Germinal center (tissue), 1 donor: ENCODE measurements at places on chromosomes 2 and 18.

GRCh38 chr2:237201461-237202287, 116.0 kb downstream of the COPS8 start:
- DNase-seq, result no peak

DNA sequence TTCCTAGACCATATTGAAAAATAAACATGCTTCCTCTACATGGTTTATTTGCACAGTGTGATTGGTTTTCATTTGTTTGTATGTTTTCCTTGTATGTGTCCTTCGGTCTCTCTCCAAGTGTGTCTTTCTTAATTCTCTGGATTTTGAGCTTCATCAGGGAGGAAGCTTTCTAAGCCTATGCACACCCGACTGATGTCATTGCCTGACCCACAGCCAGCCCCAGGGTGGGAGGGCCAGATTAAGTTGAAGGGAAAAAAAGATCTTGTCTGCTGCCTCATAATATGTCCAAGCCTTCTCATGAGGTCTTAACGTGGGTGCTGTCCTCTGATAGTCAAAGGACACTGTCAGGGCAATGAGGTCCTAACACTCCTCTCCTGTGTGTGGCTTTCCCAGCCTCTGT, 115.2 kb downstream of the MARCHF4 start:
- no peak for DNase-seq

- DNase-seq, result peak; percentile 19
Observed at GRCh38 chr18:12376034-12376753, 833 bp downstream of the AFG3L2 start.

DNA sequence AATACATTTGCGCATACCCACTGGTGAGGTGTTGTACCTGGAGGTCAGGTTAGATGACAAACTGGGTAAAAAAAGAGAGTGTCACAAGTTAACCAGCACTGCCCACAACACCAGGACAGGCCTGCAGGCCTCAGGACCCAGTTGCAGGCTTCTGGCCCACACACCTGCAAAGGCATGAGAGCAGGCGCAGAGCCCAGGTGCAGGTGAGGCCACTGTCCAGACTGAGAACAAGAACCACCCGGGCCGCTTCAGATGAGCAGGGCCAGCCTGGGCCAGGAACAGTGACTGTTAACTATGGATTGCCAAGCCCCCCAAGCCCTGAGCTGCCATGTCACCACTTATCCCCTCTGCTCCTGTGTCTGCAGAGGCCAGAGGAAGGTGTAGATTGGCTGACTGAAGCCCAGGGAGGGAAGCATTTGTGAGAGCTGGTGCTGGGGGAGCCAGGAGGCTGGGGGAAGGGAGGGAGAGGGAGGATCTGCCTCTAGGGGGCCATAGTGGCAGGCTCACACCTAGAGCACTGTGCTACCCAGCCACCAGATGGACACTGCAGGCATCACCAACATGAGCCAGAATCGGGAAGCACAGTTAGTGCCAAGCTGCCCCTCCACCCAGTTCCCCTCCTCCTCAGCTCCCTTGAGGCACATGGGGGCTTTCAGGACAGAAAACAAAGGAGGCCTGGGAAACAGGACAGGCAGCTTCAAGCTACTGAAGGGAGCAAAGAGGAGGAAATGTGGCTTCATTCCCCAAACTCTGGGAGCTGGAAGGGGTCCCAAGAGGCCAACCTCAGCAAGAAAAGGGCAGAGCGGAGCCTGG, 35.4 kb downstream of the SFXN5 start:
- DNase-seq, result no peak

DNA sequence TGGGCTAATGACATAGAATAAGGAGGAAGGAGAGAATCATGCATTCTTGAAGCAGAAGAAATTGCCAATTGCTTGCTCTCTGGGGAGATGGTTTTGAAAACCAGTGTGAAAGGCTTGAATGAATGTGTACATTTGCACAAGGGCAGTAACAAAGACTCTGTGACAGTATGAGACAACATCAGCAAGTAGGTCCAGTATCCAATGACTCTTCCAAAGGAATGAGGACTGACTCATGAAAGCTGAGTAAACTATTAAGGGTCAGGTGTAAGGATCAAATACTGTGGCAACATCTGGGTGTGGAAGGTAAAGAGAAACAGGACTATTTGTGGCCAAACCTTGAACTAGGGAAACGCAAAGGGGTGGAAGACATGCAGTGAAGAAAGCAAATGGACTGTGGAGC, 886.0 kb upstream of the CHAC2 start:
- DNase-seq, result no peak

GRCh38 chr18:49845629-49846360, 32.5 kb upstream of the ACAA2 start:
- no peak for DNase-seq

GRCh38 chr2:205806143-205806905, 124.0 kb downstream of the NRP2 start:
- DNase-seq, result no peak

GRCh38 chr2:59233920-59234319, 992.8 kb upstream of the FANCL start:
- DNase-seq, result no peak

- no peak for DNase-seq
Observed at GRCh38 chr18:70219688-70220087, 14.2 kb upstream of the RTTN start.

- DNase-seq, result no peak
Observed at GRCh38 chr2:110994250-110994961, 126.3 kb upstream of the BCL2L11 start.

- no peak for DNase-seq
Observed at GRCh38 chr2:3208591-3208990, 169.0 kb downstream of the EIPR1 start.

- DNase-seq, result no peak
Observed at GRCh38 chr2:219511547-219512325, 2.5 kb upstream of the ASIC4 start.

DNA sequence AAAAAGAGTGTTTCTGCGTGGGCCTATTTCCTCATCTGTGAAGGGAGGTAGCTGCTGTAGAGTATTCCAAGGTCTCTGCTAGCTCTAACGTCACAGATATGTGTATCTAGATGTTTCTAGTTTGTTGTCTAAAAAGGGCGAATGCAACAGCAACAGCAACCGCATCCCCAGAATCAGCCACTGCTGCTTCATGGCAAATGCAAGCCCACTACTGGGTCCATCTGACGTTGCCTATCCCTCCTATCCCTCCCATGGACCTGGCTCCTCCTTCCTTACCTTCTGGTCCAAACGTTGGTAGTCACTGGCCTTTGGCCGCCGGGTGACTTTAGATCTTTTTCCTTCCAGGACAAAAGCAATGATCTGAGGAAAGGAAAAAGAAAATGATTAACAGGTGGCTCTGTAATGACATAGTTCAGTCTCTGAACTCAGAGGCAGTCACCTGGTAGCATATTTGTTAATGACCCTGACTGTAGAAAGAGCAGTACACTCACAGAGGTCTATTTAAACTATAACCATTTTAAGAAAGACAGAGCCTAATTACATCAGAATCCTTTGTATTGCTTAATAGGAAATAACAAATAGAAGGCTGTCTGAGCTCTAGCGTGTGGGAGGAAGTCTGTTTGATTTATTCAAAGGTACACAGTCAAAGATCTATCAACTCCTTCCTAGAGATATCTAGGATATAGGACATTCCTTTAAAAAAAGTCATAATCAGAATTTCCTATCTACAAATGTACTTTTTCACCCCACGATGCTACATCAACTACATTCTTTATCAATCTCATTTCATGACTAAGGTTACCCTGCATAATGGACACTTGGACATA, 2.9 kb downstream of the TGOLN2 start:
- no peak for DNase-seq

- DNase-seq, result no peak
Observed at GRCh38 chr2:32721376-32721775, 93.5 kb downstream of the TTC27 start.

DNA sequence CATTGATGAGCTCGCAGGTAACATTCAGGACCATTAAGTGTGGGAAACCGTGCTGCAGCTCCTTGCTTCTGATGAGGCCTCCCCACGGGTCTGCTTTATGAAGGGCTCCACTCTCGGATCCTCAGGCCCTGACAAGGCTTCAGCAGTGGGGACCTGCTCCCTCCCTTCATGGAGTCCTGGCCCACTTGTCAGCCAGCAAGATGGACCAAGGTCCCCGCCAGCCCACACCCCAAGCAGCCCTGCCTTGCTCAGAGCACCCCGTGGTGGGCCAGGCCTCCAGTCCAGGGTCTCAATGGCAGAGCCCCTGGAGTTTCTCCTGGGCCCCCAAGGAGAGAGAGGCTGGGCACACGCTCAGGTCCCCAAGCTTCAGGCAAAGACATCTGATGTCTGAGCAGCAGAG, 41.5 kb downstream of the CROCC2 start:
- no peak for DNase-seq

GRCh38 chr2:24512831-24513230, 21.8 kb downstream of the NCOA1 start:
- no peak for DNase-seq

- no peak for DNase-seq
Observed at GRCh38 chr2:169978402-169979017, 151.3 kb downstream of the UBR3 start.

- no peak for DNase-seq
Observed at GRCh38 chr18:74139411-74139810, 8.2 kb downstream of the FBXO15 start.

DNA sequence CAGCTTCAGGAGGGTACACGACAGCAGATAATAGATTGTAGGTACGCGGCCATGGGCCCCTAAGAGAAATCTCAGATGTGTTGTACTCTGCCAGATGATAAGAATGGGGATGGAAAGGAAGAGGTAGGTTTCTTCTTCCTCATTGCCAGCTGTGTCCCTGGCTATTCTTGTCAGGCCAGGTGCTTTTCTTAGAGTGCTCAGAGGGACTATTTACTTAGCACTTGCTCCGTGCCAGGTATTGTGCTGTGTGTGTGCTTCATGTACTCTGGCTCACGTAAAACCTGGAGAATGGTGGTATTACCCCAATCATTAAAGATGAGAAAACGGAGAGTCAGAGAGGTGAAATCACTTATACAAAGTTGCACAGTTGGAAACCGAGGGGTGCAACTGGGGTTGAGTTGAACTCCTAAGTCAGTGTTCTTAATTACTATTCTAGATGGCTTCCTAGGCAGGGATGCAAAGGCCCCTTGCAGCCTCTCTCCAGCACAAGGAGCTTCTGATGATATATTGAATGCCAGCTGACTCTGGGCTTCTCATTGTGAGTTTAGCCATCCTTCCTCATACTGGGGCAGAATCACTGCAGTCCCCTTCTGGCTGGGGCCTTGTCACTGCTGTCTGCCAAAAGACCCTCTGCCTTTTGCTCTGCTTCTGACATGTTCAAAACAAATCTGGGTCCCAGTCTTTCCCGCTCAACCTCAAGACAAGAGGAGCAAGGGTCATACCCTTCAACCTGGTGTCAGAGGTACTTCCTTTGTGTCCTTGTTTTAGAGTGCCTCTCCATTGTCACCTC, 60.7 kb downstream of the LYPD1 start:
- no peak for DNase-seq

DNA sequence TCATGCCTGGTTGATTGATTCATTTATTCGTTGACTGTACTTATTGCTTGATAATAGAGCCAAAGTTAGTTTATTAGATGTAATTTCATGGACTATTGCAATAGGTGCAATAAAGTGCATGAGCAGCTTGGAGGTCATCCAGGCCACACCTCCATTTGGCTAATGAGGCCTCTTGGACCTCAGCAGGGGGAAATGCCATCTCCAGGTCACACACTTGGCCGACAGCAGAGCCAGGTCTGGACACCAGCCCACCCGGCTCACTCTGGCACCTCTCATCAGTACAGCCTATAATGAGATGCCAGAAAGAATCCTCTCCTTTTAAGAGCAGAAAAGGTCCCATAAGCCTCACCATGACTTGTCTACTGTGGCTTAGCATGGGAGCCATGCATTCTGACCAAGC, 71.2 kb upstream of the AFF3 start:
- DNase-seq, result no peak

GRCh38 chr2:7884338-7884737, 797.5 kb upstream of the ID2 start:
- no peak for DNase-seq

DNA sequence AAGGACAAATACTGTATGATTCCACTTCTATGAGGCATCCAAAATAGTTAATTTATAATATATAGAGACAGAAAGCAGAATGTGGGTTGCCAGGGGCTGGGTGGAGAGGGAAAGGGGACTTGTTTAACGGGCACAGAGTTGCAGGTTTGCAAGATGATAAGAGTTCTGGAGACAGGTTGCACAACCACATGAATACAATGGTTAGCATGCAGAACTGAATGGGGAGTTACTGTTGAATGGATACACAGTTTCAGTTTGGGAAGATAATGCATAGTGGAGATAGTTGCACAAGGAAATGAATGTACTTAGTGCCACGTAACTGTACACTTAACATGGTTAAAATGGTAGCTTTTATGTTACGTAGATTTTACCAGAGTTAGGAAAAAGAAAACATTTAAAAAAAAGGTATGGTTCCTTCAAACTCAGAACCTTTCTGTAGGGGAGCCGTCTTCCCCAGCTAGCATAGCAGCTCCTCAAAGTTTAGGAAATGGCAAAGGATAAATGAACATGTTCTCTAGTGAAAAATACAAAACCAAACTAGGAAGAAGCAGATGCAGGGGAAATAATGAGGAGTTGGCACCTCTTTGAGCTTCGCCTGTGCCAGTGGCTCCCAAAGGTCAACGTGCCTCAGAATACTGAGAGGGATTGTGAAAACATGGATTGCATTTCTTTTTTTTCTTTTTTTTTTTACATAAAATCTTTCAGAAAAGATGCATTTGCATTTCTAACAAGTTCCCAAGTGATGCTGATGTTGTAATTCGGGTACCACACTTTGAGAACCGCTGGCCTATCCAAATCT, 95.2 kb downstream of the ZCCHC2 start:
- DNase-seq, result no peak

DNA sequence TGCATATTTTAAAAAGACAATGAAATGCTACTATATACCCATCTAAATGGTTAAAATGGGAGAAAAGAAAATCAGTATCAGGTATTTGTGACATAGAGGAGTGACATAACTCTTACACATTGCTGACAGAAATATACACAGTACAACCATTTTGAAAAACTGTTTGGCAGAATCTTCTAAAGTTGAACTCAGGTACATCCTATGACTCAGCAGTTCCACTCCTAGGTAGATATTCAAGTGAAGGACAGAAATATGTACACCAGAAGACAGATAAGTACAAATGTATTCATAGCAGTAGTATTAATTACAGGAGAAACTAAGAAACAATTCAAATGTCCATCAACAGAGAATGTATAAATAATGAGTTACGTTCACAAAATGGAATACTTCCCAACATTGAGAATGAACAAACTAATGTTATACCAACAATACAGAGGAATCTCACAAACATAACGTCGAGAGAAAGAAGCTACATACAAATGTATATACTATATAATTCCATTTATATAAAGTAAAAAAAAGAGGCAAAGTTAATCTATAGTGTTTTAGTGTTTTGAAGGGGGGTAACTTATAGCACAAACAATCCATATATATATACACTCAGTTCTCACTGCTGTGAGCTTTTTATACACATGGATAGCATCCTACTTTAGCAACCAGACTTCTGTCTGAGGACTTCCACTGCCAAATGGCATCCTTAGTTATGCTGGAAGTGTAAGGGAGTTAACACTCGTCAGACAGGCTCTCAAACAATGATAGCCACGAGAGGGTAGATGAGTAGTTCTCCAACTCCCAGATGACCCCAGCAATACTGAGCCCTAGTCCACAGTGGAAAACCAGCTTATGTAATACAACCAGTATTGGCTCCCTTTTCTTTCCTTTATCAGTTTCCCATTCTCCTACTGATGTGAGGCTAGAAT, 172.5 kb downstream of the NBAS start:
- DNase-seq, result no peak
